ENCODE measurements at places on chromosomes 1 and 21.

- DNase-seq = peak; percentile 14
Observed at GRCh38 chr21:46119144-46119636, 21.3 kb downstream of the COL6A2 start.

DNA sequence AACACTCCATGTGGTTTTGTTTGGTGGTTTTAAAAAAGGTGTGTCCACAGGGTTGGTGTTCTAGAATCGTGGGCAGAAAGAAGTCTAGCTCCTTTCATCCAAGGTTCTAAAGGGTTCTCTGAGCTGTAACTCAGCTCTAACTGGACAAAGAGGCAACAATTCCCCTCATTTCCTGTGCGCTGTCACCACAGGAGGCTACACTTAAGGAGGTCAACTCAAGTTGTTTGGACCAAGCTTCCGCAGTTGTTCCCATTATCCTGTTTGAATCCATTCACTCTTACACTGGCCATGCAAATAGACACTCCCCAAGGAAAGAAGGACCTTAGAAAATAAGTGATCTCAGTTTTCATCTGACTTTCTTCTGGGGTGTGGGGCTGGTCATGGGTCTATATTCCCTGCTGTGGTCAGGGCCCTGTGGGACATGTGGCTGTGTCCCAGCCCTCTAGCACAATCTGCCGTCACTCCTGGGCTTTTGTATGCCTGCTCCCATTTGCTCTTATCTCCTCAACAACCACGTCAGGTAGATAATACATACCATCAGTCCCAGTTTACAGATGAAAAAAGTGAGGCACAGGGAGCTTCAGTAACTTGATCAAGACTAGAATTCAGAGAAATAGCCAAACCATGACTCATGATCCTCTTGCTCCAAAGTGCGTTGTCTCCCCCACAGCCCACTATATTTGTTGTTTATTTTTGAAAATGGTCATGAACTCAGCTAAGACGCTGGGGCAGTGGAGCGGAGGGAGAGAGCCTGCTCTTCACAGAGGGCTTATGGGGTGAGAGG, 103.6 kb downstream of the RHOU start:
- DNase-seq = no peak

- DNase-seq = no peak
Observed at GRCh38 chr1:65036570-65037051, 70.3 kb upstream of the JAK1 start.

GRCh38 chr1:21762022-21762404, 20.9 kb downstream of the USP48 start:
- DNase-seq = no peak

- DNase-seq = no peak
Observed at GRCh38 chr21:31945546-31945945, 72.7 kb downstream of the HUNK start.

DNA sequence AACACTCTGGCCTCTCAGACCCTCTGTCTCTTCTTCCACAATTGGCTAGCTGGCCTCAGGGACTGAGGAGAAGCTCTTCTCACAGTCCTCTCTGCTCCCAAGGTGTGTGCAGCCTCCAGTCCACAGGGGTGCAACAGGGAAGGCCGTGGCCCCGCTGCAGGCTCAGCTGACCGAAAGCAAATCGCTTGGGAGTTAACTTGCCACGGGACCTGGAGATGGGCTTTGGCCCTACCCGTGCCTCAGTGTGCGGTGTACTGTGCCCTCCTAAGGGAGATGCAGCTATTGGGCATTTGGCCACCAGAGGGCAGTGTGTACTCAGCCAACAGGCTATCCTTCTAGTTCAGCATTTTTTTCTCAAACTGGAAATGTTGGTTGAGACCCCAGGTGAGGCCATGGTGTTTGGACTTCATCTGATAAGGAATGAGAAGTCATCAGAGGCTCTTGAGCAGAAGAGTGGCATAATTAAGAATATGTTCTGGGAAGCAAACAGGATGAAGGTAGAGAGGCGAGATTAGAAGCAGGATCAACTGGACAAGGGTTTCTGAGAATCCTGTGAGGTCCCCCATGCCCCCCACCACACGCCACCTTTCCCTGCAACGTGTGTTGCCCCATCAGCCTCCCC, 42.5 kb upstream of the TMEM125 start:
- DNase-seq = peak; percentile 63

- DNase-seq = no peak
Observed at GRCh38 chr21:15390049-15390448, 325.2 kb upstream of the NRIP1 start.

DNA sequence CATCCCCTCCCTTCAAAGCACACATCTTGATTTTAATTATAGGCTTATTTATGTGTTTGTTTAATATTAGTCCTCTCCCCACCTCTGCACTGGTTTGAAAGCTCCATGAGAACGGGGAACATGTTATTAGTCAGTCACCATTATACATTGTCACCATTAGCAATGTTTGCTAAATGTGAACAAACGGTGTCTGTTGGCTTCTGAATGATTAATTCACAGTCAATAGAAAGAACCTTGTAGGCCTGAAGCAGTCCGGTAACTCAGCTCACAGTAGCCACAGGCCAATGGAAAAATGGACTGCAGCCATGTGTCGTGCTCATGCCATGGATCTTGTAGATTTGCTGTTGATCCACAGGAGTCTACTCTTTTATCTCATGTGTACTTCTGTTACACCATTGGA, 49.7 kb upstream of the NHLH2 start:
- no peak for DNase-seq

GRCh38 chr21:17848228-17848627, 29.1 kb upstream of the C21orf91 start:
- DNase-seq = no peak

DNA sequence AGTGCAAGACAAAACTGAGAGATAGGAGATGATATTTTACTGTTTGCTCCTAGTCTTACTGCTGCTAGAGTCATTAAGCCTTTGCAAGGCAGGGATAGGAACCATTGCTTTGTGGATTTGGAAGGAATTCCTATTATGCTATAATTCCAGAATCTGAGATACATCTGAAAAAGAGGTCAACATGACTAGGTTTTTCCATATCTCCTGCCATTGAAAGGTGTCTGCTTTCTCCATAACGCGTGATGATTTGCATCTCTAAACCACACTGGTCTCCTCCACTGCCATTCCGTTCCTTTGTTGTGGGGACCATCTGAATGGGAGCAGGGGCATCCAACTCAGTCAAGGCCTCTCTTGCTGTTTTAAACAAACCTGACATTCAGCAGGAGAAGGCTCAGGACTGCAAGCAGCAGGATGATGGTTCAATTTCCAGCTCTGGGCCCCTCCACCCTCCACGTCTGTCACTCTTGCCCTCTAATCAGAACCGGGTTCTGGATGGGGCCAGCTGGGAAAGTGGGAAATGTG, 45.2 kb downstream of the PLPP3 start:
- no peak for DNase-seq

GRCh38 chr1:51535006-51535592, 16.0 kb upstream of the EPS15 start:
- DNase-seq = no peak

GRCh38 chr1:21338573-21339355, 48.5 kb upstream of the ECE1 start:
- DNase-seq = no peak

- no peak for DNase-seq
Observed at GRCh38 chr1:1554926-1555915, 14.8 kb upstream of the TMEM240 start.

- DNase-seq = no peak
Observed at GRCh38 chr1:9442278-9442846, 96.9 kb upstream of the SLC25A33 start.

DNA sequence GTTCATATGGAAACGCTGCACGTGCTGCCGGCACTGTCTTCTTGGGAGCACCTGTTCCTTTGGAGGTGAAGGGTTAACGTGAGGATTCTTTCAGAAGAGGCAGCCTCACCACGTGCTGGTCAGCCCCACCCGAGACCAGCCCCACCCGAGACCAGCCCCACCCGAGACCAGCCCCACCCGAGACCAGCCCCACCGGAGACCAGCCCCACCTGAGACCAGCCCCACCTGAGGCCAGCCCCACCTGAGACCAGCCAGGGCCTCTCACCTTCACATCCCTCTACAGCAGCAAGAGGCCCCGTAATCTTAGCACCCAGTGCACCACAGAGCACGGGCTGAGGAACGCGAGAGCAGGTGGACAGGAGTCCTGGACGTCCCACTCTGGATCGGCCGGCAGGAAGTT, 18.0 kb downstream of the PRDM16 start:
- DNase-seq = no peak

DNA sequence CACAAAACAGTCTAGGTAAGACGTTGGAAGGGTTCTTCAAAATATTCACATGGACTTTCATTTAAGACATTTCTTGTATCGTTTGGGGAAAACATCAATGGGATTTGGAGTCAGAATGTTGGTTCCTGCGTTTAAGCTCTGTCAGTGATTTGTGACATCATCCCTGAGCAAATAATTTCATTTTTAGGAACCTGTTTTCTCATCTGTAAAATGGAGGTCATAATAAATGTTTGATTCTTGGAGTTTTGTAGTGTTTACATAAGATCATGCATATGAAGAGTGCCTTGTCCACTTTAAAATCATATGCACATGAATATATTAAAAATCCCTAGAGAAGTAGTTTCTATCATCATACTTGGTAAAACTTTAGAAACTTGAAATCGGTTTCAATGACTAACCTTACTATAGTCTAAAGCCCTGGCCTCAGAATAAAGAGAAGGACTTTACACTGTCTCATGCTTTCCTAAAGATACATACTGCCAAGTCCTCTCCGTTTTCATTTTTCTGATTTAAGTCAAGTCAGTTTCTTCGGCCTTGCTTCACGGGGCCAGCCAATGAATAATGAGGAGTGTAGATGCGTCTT, 178.4 kb downstream of the ADSS2 start:
- DNase-seq = no peak

GRCh38 chr1:111813440-111814304, 58.0 kb downstream of the DDX20 start:
- DNase-seq = no peak

DNA sequence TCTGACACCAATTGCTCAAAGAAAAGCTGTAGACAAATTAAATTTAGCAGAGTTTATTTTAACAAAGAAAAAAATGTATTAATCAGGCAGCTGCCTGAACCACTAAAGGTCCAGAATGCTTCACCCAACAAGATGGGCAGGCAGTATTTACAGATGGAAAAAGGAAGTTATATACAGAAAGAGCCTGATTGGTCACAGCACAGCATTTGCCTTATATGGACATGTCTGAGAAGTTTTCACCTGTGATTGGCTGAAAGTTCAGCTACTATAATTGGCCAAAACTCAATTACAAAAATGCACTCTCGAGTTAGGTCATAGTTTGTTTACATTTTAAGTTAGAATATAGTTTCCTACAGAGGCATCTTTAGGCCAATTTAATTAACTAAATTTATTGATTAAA, 15.1 kb upstream of the FMO1 start:
- DNase-seq = no peak

GRCh38 chr1:66434096-66434495, 99.9 kb upstream of the SGIP1 start:
- no peak for DNase-seq

DNA sequence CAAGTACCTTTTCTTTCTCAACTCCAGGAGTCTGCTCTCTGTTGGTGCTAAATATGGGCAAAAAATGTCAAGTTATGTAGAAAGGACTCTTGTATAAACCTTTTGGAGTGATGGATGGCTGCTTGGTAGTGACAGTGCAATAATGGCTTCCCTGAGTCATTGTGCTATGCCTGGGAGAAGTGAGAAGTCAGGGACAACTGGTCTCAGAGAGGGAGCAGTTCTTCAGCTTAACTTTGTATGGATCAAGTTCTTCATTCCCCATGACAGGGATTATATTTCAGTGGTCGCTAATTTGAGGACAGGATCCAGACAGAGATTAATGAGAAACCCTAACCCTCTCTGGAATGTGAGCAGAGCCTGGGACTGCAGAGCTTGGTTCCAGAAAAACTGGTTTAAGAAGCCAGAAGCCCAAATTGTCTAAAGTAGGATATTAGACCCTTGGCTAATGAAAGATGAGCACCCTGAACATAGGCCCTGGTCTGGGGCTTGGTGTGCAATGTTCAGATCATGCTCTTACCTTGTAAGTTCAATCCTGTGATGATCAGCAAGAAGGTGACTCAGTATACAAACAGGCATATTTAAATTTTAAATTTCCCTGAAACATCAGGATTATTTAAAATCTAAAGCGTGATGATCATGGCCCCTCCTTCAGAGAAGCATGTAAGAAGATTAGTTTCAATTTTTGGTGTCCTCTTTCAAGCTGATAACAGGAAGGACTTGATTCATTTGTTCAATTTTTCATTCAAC, 50.9 kb downstream of the NTMT2 start:
- no peak for DNase-seq

DNA sequence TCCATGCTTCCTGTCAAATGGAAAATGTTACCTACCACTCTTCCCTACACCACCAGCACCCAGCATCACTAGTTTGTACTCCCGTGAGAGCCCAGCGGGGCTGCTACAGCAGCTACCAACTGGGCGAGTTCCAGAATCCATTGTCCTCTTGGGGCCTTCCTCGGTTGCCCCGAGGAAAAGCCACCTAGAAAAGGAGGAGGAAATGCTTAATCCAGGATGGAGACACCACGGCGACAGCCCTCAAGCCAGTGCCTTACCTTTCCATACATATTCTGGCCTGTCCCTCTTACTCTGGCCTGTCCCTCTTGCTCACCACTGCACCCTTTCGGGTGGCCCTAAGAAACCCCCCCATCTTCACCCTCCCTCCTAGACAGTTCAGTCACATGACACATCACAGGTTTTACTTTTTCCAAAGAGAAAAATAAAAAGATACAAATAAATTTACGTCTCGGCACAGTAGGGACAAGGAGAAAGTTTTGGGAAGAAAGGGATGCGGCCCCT, 478 bp downstream of the RIT1 start:
- DNase-seq = no peak

DNA sequence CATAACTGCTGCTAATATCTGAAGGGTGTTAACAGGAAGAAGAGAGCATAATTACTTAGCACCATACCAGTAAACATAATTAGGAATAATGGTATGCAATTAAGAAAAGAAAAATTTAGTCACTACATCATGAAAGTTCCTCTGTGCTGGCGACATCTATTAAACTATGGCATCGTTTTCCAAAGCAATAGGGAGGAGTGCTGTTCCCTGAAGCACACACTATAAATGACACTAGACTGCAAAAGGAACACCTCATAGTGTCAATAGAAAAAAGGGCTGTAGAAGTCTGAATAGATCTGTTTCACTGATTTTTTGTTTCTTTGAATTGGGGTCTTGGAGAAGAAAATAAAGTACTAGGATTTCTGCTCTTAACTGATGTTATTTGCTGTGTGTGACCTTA, 773.6 kb upstream of the B3GALT2 start:
- DNase-seq = no peak

GRCh38 chr1:83693427-83694126, 305.4 kb downstream of the TTLL7 start:
- DNase-seq = no peak

- DNase-seq = no peak
Observed at GRCh38 chr1:197440715-197441114, 172.7 kb downstream of the CRB1 start.

- DNase-seq = no peak
Observed at GRCh38 chr1:2311184-2312032, 79.9 kb downstream of the MORN1 start.

DNA sequence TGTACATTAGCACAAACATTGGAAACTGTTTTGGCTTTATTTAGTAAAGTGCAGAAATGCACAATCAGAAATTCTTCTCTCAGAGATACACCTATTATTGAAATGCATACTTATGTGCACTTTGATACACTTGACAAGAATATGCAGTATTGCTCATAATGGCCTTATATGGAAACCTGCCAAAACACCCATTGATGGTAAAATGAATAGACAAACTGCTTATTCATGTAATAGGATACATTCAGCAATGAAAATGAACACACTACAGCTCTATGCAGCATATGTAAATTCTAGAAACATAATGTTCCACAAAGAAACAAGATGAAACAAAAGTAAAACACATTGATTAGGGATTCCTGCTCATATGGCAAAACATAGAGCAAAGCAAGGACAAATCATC, 223.9 kb downstream of the S1PR1 start:
- DNase-seq = no peak
